Esophagus squamous epithelium (tissue), 5 donors: ENCODE measurements at places on chromosomes 1 and 21. TPM values are rescaled to one million over a fixed set of nuclear protein-coding genes. Genes with fewer than 3 reads are reported as not detected.
A peak's percentile ranks its signal among the peaks of the same experiment; 100 is the strongest.

Gene OR10J5
- not detected for total RNA-seq

Gene MPZ
- total RNA-seq: 0.75 TPM

Gene VWA1
- total RNA-seq: 26.8 TPM

Gene COL6A1
- 55.3 TPM for total RNA-seq

Gene SPATA45
- not detected for total RNA-seq

Gene PPIH
- 40.1 TPM for total RNA-seq

Gene LCE3D
- not detected for total RNA-seq

Gene ARHGEF19
- total RNA-seq: 18.8 TPM

Gene NUDT4B
- 10.2 TPM for total RNA-seq

Gene C1orf115
- total RNA-seq: 7.8 TPM

Gene SLC27A3
- 15.0 TPM for total RNA-seq

Gene PLEKHN1
- 39.6 TPM for total RNA-seq

Gene DBT
- 9.4 TPM for total RNA-seq

Gene C1orf116
- 90.7 TPM for total RNA-seq

DNA sequence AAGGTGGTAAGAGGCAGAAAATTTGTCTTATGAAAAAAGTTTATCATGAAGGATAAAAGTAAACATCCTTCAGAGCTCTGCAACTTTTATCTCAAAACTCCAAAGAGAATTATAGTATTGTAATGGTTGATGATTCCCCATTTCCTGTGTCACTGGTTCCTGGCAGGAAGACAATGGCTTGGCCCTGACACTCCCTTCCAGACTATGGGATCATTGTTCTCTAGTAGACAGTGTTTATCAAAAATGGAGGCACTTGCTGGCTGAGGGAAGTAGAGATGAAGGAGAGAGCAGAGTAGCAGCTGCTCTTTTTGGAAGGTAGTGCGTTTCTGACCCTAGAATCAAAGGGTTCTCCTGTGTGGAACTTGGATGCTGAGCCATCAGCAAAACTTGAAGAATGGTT, 145.9 kb upstream of the ATP1B1 start:
- no peak for DNase-seq
- H3K36me3 ChIP-seq: no peaks in the 10 kb centered on the region
- H3K27ac ChIP-seq: no peak overlapping the region
- no peak overlapping the region for H3K4me3 ChIP-seq

DNA sequence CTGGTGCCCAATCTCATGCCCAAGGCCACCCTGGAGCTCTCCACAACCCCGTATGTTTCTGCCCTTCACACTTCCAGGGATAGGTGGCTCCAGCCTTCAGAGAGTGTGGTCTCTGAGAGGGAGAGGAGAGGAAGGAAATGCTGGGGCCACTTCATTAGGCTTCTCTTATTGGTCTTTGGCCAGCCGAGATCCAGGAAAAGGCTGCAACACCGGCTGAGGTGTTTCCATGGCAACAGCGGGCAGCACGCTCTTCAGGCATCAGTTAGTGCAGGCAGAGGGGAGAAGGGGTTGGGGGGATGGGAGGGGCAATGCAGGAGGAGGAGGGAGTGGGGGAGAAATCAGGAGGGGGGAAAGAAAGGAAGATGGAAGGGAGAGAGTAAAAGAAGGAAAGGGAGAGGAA, 275.1 kb upstream of the GJB5 start:
- H3K36me3 ChIP-seq: no peaks in the 10 kb centered on the region
- H3K4me1 ChIP-seq: no peaks in the 10 kb centered on the region
- DNase-seq: no peak
- no peak overlapping the region for H3K4me3 ChIP-seq

GRCh38 chr1:226029093-226029496, 30.0 kb upstream of the SDE2 start:
- peaks cover 4% of the 10 kb centered on the region for H3K4me1 ChIP-seq
- H3K27ac ChIP-seq: peak overlapping the region; percentile 78
- no peak for DNase-seq
- H3K36me3 ChIP-seq: no peaks in the 10 kb centered on the region

- H3K4me3 ChIP-seq: no peak overlapping the region
- H3K36me3 ChIP-seq: no peaks in the 10 kb centered on the region
- DNase-seq: no peak
- H3K4me1 ChIP-seq: no peaks in the 10 kb centered on the region
- no peaks in the 10 kb centered on the region for H3K27me3 ChIP-seq
Measured at GRCh38 chr1:53629101-53629691, 109.8 kb downstream of the GLIS1 start.

DNA sequence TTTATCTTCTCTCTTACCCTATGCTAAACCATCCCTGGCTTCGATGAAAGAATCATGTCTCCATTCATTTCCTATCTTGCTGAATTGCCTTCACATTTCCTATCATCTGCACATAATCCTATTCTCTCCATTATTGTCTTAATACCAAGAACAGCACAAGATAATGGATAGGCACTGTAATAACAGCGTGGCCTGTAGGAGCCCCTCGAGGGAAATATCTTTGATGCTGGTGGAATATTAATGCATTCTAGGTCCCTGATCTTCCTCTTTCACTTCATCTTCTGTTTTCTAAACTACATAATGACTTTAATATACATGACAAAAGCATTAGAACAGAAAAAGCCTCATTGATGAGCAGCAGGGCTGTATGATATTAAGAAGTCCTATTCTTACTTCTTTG, 720.6 kb downstream of the RWDD3 start:
- no peaks in the 10 kb centered on the region for H3K36me3 ChIP-seq
- H3K4me3 ChIP-seq: no peak overlapping the region
- H3K27ac ChIP-seq: no peak overlapping the region

- H3K4me1 ChIP-seq: no peaks in the 10 kb centered on the region
- DNase-seq: no peak
- no peaks in the 10 kb centered on the region for H3K27me3 ChIP-seq
- H3K4me3 ChIP-seq: no peak overlapping the region
Measured at GRCh38 chr1:22506130-22506692, 54.6 kb downstream of the ZBTB40 start.

DNA sequence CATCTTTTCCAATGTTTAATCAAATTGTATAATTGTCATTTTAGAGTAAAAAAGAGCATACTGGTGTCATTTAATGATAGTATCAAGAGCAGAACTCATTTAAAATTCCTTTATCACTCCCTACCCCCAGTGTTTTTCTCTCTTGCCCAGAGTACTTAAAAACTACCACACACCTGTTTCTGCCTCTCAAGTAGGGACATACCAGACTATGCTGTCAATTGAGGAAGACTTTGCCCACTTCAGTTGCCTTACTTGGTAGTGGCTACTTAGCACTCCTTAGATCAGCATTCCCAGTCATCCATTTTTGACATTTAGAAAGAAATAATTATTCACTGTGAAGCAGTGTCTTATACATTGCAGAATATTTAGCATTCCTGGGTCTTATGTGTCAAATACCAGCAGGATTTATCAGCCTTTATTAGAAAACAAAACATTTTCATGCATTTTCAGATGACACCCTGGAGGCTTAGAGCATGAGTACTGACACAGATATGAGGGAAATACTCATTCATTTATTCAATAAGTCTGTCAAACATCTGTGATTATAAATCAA, 127.5 kb upstream of the RGS1 start:
- DNase-seq: no peak
- no peaks in the 10 kb centered on the region for H3K4me1 ChIP-seq
- H3K27me3 ChIP-seq: no peaks in the 10 kb centered on the region
- H3K27ac ChIP-seq: no peak overlapping the region
- H3K4me3 ChIP-seq: no peak overlapping the region
- no peaks in the 10 kb centered on the region for H3K36me3 ChIP-seq

DNA sequence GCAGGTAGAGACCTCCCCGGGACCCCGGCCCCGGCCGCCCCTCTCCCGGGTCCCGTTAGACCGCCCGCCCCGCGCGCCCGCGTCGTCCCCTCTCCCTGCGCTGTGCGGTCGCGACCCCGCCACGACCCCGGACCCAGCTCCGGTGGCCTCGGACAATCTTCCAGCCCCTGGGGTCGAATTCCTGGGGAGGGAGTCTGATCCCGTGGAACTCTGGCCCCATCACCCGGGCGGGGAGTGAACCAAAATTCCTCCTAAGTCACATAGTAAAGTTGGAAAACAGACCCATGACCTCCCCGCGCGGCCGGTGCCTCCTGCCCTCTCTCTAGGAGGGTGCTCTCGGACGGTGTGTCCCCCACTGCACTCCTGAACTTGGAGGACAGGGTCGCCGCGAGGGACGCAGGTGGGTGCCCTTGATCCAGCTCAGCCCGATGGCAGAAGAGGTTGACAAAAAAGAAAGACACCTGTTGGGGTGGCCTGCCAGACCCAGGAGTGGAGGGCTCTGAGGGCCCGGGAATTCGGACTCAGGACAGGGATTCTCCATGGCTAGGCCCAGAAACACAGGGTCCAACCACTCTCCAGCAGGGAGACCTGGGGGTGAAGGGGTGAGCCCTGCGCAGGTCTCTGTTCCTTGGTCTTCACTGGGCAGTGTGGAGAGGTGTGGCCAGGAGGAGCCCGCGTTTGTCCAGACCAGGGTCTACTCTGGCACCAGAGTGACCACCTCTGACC, 451 bp downstream of the ADAMTSL4 start:
- H3K4me3 ChIP-seq: peak overlapping the region; percentile 50
- DNase-seq: no peak
- peaks cover 41% of the 10 kb centered on the region for H3K4me1 ChIP-seq
- H3K36me3 ChIP-seq: no peaks in the 10 kb centered on the region
- peak overlapping the region; percentile 88 for H3K27ac ChIP-seq

DNA sequence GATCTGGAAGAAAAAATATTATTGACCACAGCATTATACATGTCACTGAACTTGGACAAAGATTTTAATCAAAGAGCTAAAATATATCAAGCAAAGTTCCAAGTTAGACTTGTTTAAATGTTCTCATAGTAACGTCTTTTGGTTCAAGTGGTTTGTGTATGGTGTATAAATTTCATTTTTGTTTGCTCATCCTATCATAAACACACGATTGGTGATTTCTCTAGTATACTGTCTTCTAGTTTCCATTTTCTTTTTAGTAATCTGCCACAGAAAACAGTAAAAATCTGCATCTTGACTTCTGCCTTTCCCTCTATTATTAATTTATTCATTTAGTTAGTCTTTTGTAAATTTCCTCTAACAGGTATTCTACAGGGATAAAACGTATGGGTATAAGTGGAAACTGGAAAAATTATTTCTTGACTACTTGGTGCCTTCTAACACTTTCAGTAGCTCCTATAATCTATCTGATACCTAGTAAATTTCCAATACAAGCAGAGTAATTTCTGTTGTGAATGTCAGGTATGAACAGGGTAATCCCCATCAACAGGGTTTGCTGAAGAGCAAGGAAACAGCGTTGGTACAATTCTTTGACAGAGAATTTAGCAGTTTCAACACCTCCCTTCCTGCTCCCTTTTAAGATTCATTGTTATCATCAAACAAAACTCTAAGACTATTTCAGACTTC, 268.0 kb downstream of the PTPRC start:
- no peak overlapping the region for H3K27ac ChIP-seq
- DNase-seq: no peak
- H3K36me3 ChIP-seq: no peaks in the 10 kb centered on the region
- no peaks in the 10 kb centered on the region for H3K27me3 ChIP-seq
- no peaks in the 10 kb centered on the region for H3K4me1 ChIP-seq

GRCh38 chr1:178536844-178537371, 24.0 kb downstream of the TEX35 start:
- no peaks in the 10 kb centered on the region for H3K27me3 ChIP-seq
- no peak for DNase-seq
- H3K4me1 ChIP-seq: peaks cover 66% of the 10 kb centered on the region

DNA sequence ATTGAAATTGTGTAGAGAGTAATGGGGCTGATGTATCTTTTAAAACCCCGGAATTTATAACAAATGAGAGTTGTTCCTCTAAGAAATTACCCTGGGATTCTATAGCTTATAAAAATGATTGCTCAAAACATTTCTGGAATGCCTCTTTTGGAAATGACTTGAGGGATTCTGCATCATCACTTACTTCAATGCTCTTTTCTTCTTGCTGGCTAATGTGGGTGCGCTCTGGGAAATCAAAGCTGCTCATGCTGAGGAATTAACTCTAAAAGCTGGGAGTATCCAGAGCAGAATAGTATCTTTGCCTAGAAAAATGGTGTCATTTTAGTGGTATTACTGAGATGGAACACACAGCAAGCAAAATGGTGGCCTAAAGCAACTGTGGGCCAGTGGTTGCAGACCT, 23.0 kb upstream of the TBX15 start:
- H3K27me3 ChIP-seq: peaks cover 10% of the 10 kb centered on the region
- H3K27ac ChIP-seq: no peak overlapping the region
- no peak for DNase-seq
- H3K36me3 ChIP-seq: no peaks in the 10 kb centered on the region
- peaks cover 32% of the 10 kb centered on the region for H3K4me1 ChIP-seq

DNA sequence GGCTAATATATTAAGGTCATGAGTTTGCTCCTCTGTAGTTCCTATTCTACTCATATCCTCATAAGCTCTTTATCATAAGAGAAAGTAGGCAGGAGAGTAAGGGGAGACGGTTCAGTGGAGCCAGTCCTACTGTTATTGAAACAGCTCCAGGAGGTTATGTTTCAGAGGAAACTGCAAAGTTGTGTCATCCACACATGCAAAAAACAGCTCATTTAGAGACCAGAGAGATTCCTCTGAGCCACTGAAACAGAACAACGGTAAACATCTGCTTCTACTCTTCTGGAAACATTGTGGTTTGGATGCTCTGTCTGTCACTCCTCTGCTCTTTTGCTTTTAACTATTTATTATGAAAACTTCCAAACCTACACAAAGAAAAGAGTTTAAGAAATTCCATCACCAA, 66.3 kb upstream of the PPP2R5A start:
- H3K27ac ChIP-seq: peak overlapping the region; percentile 23
- peaks cover 7% of the 10 kb centered on the region for H3K4me1 ChIP-seq
- no peak overlapping the region for H3K4me3 ChIP-seq
- DNase-seq: no peak
- no peaks in the 10 kb centered on the region for H3K36me3 ChIP-seq

- DNase-seq: no peak
- H3K4me1 ChIP-seq: peaks cover 30% of the 10 kb centered on the region
- H3K27ac ChIP-seq: no peak overlapping the region
- H3K27me3 ChIP-seq: no peaks in the 10 kb centered on the region
Measured at GRCh38 chr1:63731117-63732043, 42.4 kb upstream of the ROR1 start.

- DNase-seq: no peak
- no peaks in the 10 kb centered on the region for H3K27me3 ChIP-seq
- peaks cover 2% of the 10 kb centered on the region for H3K4me1 ChIP-seq
- H3K36me3 ChIP-seq: peaks cover 36% of the 10 kb centered on the region
- no peak overlapping the region for H3K27ac ChIP-seq
Measured at GRCh38 chr1:244056577-244056976, 5.5 kb downstream of the ZBTB18 start.

GRCh38 chr1:204931313-204931712, 60.7 kb downstream of the NFASC start:
- no peak overlapping the region for H3K4me3 ChIP-seq
- H3K27me3 ChIP-seq: no peaks in the 10 kb centered on the region
- DNase-seq: no peak
- no peaks in the 10 kb centered on the region for H3K36me3 ChIP-seq
- no peaks in the 10 kb centered on the region for H3K4me1 ChIP-seq

- H3K36me3 ChIP-seq: no peaks in the 10 kb centered on the region
- no peak overlapping the region for H3K27ac ChIP-seq
- no peak overlapping the region for H3K4me3 ChIP-seq
- peaks cover 7% of the 10 kb centered on the region for H3K4me1 ChIP-seq
Measured at GRCh38 chr1:28902738-28903137, 11.6 kb upstream of the EPB41 start.

GRCh38 chr1:93692026-93692425, 10.4 kb upstream of the BCAR3 start:
- H3K27me3 ChIP-seq: no peaks in the 10 kb centered on the region
- peak overlapping the region; percentile 71 for H3K27ac ChIP-seq
- peaks cover 52% of the 10 kb centered on the region for H3K4me1 ChIP-seq

- H3K4me3 ChIP-seq: peak overlapping the region; percentile 23
- no peak overlapping the region for H3K27ac ChIP-seq
- no peaks in the 10 kb centered on the region for H3K36me3 ChIP-seq
- DNase-seq: no peak
- H3K27me3 ChIP-seq: no peaks in the 10 kb centered on the region
- H3K4me1 ChIP-seq: no peaks in the 10 kb centered on the region
Measured at GRCh38 chr21:14273736-14274538, 58.0 kb downstream of the RBM11 start.
